Foreskin fibroblast (primary cell): ENCODE measurements at places on chromosomes 2 and 18.
A peak's percentile ranks its signal among the peaks of the same experiment; 100 is the strongest.

DNA sequence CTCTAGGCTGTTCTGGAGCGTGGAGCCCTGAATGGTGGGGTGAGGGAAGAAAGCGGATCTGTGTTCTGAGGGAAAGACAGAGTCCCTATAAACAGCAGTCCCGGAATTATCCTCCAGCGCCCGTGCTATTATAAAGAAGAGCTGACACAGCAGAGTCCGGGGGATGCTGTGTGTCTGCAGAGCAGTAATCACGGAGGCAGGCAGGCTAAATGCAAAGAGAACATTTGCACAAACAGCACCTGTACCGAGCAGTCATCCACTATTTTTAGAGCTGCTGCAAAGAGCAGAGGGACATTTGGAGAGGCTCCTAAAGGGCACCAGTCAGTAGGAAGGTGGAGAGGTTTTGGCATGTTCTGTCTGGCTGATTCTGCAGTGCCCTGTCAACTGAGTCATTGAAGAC is 293.8 kb upstream of the SLC14A2 start:
- no peak for DNase-seq

DNA sequence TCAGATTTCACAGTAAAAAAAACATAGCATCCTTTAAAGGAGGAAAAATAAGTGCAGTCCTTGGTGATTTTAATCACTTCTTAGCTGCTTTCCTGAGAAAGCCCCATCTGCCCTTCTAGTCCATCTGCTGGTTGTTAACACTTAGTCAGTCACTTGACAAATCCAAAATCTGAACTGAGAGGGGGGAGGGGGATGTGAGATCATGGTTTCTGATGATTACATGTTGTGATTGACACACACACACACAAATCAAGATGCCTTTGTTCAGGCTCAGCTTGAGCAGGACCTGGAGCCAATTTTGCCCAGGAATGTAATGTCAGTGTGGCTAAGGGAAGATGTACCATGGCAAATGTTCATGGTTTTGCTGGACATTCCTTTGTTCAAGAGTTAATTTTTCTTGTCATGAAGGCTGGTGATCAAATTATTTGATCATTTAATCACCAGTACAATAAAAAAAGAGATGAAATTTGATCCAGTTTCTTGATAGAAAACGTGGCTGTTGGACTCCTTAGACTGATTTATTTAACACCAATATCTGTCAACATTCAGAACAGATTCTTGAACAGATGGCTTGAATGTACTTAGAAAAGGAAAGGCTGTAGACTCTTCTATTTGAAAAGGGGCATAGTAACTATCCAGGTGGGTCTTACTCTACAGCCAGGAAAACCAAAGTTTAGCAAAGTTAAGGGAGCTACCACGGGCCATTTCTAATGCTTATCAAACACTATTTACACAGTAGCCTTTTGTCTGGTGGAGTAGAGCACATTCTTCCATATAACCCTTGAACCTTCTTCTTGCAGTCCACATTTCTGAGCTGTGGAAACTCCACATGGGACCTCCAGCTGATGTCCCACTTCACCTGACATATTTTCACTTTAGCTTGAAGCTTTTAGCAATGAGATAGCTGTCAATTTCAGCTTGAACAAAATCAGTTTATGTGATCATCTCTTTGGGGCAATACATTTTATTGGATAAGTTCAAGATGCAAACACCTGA is 408.7 kb downstream of the PIK3C3 start:
- no peak for DNase-seq

DNA sequence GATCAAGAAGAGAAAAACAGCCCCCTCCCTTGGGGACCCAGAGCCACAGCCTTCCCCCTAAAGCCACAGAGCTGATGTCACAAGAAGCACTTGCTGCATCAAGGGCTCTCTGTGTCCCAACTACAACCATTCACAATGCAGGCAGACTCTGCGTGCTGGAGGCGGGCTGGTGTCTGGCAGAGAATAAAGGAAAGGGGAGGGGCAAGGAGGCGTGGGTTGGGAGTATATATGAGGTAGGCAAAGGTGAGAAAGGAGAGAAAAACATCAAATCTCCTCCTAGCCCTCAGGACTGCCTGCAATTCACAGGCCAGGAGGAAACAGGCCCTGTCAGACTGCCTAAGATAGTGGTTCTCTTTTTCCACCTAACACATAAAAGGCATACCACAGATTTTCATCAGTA is 48.8 kb upstream of the IHH start:
- no peak for DNase-seq

- no peak for DNase-seq
Measured at GRCh38 chr18:60090170-60090569, 190.4 kb downstream of the PMAIP1 start.

GRCh38 chr2:95014126-95014708 is 11.3 kb upstream of the MAL start:
- DNase-seq: no peak

DNA sequence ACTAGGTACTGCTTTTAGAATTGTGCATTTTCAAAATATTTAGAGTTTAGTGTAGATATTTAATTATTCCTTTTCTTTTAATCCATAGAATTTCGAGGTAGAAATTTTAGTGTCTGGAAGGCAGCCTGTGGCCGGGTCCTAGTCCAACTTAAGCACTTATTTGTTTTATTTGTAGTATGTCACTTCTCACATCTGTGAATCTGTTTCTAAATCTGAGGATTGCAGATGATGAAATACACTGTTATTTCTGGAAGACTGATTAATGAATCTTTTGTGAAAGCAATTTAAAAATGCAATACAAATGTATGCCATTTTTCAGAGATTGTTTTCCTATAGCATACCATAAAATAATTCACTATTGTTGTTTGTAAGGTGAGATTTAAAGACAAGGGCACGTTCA is 483.9 kb upstream of the TRIB2 start:
- DNase-seq: no peak

GRCh38 chr18:45116116-45116515 is 435.4 kb downstream of the SETBP1 start:
- no peak for DNase-seq

GRCh38 chr2:196160101-196160500 is 11.3 kb downstream of the STK17B start:
- DNase-seq: peak; percentile 82

GRCh38 chr2:21078296-21078695 is 34.4 kb upstream of the APOB start:
- no peak for DNase-seq

GRCh38 chr2:78351208-78351607 is 674.3 kb upstream of the REG3G start:
- DNase-seq: no peak

- DNase-seq: peak; percentile 88
Measured at GRCh38 chr2:191612496-191612895, 65.4 kb upstream of the NABP1 start.

- DNase-seq: peak; percentile 39
Measured at GRCh38 chr2:98269274-98269673, 77.0 kb upstream of the CNGA3 start.

GRCh38 chr18:42281124-42281523 is 326.1 kb downstream of the PIK3C3 start:
- no peak for DNase-seq

- DNase-seq: peak; percentile 33
Measured at GRCh38 chr18:11175266-11175979, 26.1 kb upstream of the PIEZO2 start.

DNA sequence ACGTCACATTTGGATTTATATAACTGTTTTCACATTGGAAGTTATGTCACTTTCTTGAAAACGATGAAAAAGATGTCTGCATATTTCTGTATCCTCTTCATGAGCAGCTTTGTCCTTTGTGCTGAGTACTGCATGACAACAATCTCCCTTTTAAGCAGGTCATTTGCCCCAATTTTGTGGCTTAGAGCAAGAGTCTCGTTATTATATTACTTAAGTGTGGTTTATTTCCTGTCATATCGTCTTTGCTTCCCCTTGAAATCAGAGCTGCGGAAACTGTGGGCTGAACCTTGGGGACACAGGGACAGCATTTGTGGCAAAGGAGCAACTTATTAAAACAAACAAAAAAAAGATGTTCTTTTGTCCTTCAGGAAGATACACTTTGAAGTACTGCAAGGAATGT is 254.0 kb upstream of the DSEL start:
- no peak for DNase-seq

DNA sequence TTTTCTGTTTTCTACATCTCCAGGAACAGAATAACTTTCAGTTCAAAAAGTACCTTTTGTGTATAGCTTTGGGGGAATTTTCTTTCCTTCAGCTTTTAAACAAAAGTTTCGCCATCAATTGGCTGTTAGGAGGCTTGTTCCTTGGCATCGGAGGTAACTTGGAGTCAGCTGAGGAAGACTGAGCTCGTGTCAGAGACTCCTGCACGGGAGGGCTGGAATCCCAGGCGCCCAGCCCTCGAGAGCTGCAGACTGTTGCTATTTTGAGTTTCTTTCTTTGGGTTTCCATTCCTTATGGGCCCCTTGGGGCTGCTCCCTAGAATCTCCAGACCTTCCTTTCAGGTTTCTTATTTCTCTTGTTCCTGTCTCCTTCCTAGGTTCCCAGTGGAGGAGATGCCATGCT is 8.1 kb downstream of the EMILIN2 start:
- peak; percentile 46 for DNase-seq

DNA sequence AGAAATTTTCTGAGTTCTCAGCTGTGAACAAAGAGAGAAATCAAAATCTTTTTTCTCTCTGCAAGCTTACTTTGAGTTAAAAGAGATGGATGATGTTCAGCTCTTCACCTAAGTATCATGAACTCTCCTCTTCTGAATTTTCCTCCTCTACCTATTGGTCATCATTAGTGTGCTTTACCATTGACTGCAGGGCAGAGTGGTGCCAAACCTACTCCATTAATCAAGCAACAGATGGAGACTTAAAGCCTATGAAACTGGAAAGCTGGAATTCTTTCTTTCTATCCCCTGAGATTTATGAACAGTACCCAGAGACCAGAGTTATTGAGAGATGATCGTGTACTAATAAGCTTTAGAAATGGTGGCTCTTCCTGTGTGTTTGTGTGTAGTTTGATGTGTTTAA is 31.3 kb upstream of the LINC00305 start:
- no peak for DNase-seq

DNA sequence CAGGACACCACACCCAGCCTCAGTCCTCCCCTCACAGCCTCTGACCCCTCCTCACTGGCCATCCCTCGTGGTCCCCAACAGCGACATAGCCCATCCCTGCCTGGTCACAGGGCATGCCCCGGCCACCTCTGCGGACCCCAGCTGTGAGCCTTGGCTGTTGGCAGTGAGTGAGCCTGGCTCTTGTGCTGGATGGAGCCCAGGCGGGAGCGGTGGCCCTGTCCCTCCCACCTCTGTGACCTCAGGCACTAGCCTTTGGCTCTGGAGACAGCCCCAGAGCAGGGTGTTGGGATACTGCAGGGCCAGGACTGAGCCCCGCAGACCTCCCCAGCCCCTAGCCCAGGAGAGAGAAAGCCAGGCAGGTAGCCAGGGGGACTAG is 7.9 kb downstream of the DES start:
- DNase-seq: no peak

DNA sequence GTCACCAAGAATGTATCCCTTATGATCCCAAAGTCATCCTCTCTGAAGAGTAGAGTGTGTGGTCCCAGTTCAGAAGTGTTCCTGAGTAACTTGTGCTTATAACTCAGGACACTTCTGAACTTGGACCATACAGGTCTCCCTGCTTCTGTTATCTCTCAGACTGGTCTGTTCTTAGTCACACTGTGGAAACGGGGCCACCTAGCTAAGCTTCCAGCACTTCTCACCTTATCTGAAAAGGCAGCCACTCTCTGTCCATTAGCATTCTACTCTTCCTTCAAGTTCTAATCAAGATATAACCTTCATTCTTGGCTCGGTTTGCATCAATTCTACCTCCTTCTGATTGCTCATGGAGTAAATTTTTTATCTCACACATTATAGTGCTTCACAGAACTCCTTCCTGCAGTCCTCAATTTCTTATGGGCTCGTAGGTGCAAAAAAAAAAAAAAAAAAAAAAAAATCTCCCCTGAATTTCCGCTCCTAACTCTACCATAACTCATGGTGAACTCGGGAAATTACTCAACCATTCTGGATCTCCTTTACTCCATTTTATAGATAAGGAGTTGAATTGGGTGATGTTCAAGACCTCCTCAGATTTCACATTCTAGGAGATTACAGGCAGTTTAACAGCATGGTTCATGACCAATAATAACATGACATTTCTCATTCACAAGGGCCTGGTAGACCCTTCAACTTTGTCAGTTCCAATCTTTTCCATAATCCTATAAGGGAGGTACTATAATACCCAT is 108.4 kb downstream of the TACR1 start:
- DNase-seq: no peak

GRCh38 chr2:214577769-214578168 is 166.9 kb downstream of the VWC2L start:
- DNase-seq: no peak

GRCh38 chr18:75344161-75344560 is 83.3 kb downstream of the SMIM21 start:
- no peak for DNase-seq

DNA sequence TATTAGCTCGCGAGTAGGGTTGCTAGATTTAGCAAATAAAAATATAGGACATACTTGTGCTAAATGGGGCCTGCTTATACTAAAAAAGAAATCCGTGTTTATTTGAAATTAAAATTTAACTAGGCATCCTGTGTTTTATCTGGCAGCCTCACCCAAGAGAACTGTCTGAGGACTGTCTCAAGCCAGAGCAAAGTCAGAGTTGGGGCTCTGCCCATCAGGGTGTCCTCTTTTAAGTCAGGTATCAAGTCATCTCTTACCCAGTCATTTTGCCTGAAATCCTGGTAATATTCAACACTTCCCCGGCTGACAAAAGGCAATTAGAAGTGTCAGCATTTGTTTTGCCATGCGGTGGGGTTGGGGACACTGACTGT is 48.3 kb upstream of the ST3GAL5 start:
- DNase-seq: no peak
